Naive thymus-derived CD4-positive, alpha-beta T cell (primary cell): ENCODE measurements at places on chromosomes 3 and 15. TPM values are rescaled to one million over a fixed set of nuclear protein-coding genes. Genes with fewer than 3 reads are reported as not detected.
A peak's percentile ranks its signal among the peaks of the same experiment; 100 is the strongest.

DNA sequence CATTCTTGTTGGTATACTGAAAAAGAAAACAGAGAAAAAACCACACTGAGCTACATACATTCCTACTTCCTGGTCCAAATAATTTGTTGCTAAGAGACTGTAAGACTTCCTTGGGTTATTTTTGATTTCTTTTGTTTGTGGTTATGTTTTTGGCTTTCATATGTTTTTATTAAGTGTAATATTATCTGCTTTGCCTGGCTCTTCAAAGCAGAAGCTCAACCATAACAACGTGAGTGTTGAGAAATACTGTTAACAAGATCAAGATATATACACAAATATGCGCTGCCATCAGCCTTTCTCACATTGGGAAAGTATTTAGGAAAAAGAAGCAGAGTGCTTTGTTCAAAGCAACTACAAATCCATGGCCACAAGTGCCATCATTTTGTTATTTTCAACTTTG lies 556.2 kb upstream of the CBLB start:
- no peak for DNase-seq
- H3K27me3 ChIP-seq, result no peaks in the 10 kb centered on the region
- H3K4me3 ChIP-seq, result no peak overlapping the region
- H3K36me3 ChIP-seq, result no peaks in the 10 kb centered on the region

GRCh38 chr3:57082481-57082880 lies 22.0 kb downstream of the SPATA12 start:
- peaks cover 4% of the 10 kb centered on the region for H3K4me1 ChIP-seq
- DNase-seq, result no peak
- no peak overlapping the region for H3K4me3 ChIP-seq
- no peaks in the 10 kb centered on the region for H3K36me3 ChIP-seq

DNA sequence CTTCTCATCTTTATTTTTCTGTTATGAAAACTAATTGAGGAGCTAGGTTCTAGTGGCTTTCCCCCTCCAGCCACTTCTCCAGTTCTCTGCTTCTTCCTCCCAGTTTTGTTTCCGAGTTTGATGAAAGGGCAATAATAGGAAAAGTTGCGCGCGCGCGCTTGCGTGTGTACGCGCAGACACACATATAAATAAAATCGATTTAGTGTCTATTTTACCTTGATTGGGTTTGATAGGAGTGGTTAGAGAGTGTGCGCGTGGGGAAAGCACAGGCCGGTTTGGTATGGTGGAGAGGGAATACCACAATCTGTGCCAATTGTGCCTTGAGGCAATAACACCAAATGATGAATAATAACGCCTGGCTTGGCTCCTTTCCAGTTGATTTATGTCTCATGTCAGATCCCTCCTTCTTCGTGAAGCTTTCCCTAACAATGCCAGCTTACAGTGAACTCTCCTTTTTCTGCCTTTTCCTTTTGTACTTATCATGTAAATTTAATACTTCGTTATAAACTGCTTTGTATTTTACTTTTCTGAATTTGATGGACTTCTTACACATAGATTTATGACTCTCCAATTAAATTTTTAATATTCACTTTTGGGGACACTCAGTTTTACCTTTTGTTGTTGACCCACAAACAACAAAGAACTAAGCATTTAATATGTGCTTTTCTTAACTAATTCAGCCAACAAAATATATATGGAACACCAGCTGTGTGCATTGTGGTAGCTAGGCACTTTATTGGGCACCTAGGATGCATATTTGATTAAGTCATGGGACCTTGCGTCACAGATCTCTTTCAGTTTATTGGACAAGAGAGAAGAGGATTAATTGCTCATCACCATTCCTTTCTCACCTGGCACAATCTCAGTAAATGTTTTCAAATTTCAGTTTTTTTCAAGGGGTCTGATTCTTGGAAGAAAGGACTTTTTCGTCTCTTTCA lies 1.7 kb downstream of the TIPARP start:
- H3K27me3 ChIP-seq, result no peaks in the 10 kb centered on the region
- peak overlapping the region; percentile 93 for H3K4me3 ChIP-seq
- peak overlapping the region; percentile 85 for H3K27ac ChIP-seq
- DNase-seq, result peak; percentile 15
- H3K36me3 ChIP-seq, result no peaks in the 10 kb centered on the region

DNA sequence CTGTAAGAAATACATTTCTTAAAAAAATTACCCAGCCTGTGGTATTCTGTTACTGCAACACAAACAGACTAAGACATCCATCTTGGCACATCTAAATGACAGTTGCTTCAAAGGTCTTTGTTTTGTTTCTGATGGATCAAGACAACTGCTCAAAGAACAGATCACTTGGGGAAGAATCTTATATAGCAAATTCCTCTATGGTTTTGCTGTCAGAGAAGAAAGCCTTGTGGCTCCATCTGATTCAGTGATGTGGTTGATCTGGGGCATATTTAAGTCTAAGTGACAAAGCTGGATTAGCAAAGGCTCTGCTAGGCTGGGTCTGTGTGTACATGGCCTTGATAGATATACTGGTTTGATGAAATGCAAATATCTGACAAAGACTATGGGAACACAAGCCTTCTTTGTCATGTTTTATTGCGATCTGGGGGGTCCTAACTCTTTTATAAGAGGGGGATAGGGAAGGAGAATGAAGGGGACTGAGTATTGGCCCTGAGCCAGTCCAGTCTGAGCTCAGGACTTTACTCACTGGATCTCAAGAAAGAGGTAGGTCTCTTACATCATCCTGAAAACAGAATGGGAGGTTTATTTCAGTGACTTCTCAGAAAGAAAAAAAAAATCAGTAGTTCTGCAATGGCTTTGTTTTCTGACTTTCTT lies 14.3 kb upstream of the LIMD1 start:
- H3K4me1 ChIP-seq, result no peaks in the 10 kb centered on the region
- H3K27ac ChIP-seq, result no peak overlapping the region
- DNase-seq, result no peak

DNA sequence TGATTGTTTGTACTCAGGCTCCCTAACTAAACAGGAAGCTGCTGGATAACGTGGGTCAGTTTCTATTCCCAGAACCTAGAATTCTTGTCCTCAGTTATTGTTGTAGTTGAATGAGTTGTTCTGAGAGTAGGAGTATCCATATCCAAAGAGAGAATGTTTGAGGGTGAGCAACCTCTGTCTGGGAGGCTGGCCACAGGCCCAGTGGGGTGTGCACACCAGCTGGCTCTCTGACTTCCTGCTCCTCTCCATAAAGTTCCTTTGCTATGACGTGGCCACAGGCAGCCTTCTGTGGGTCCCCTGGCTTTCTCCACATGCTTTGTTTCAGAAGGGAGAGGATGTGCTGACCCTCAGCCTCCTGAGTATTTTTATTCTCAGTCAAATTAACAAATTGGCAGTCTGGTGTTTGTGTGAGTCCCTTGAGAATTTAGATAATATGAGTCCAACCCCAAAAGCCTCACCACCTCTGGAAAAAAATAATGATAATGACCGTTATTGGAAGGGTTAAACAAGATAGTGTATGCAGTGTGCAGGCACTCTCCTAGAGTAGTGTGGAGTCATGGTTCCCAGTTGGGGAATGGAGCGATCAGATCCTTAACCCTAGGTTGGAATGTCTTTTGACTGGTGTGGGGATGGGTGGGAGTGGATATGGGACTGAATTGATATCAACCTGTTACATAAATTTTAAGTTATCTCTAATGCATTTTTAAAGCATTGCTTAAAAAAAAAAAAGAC lies 47.6 kb upstream of the MED12L start:
- H3K4me3 ChIP-seq, result no peak overlapping the region
- no peaks in the 10 kb centered on the region for H3K36me3 ChIP-seq
- no peak for DNase-seq
- no peak overlapping the region for H3K27ac ChIP-seq
- H3K4me1 ChIP-seq, result no peaks in the 10 kb centered on the region

DNA sequence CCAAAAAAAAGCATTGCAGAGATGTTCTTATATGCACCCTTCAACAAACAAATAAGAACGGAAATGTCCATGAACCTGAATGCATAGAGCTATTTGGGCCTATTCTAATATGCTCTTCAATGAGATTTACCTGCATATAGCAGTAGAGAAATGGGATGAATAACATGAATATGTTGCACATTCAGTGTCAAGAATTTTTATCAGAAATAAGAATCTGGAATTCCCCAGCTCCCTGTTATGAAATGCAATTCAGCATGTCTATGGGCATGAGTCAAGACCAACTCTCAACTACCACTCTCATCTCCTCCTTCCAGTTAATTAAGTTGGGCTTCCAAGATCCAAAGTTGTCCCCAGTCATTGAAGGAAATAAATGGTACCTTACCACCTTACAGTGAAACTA lies 133.7 kb upstream of the ALCAM start:
- no peaks in the 10 kb centered on the region for H3K27me3 ChIP-seq
- no peak overlapping the region for H3K4me3 ChIP-seq
- no peaks in the 10 kb centered on the region for H3K4me1 ChIP-seq
- no peak for DNase-seq
- no peaks in the 10 kb centered on the region for H3K36me3 ChIP-seq

- H3K36me3 ChIP-seq, result no peaks in the 10 kb centered on the region
- H3K27ac ChIP-seq, result no peak overlapping the region
These were observed 24.0 kb downstream of the STX19 start for GRCh38 chr3:94004301-94004910.

- no peak overlapping the region for H3K4me3 ChIP-seq
- H3K27ac ChIP-seq, result no peak overlapping the region
- H3K4me1 ChIP-seq, result no peaks in the 10 kb centered on the region
- no peak for DNase-seq
These were observed 82.1 kb upstream of the FHIT start for GRCh38 chr3:61333192-61333961.

GRCh38 chr15:31267161-31268107 lies 59.2 kb upstream of the KLF13 start:
- peaks cover 48% of the 10 kb centered on the region for H3K4me1 ChIP-seq
- no peaks in the 10 kb centered on the region for H3K36me3 ChIP-seq
- H3K27ac ChIP-seq, result peak overlapping the region; percentile 56
- peak overlapping the region; percentile 24 for H3K4me3 ChIP-seq
- no peaks in the 10 kb centered on the region for H3K27me3 ChIP-seq

- H3K27me3 ChIP-seq, result no peaks in the 10 kb centered on the region
- no peak for DNase-seq
- no peak overlapping the region for H3K27ac ChIP-seq
- no peak overlapping the region for H3K4me3 ChIP-seq
These were observed 4.0 kb downstream of the ITGA11 start for GRCh38 chr15:68427963-68428362.

GRCh38 chr3:37458162-37459120 lies 284.1 kb upstream of the LRRFIP2 start:
- DNase-seq, result no peak
- no peak overlapping the region for H3K4me3 ChIP-seq
- H3K27me3 ChIP-seq, result no peaks in the 10 kb centered on the region
- H3K4me1 ChIP-seq, result no peaks in the 10 kb centered on the region

DNA sequence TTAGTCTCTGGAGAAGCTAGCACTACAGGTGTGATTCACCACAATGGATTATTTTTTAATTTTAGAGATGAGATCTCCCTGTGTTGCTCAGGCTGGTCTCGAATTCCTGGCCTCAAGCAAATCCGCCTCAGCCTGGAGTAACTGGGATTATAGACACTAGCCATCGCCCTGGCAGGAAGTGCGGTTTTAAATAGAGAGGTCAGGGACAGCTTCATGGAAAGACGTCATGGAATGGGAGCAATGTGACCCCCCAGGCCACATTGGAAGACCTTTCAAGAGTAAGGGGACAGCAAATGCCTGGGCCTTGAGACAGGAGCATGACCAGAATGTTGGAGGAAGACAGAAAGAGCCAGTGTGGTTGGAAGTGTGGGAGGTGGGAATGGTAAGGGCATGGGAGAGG lies 2.2 kb upstream of the ISG20 start:
- H3K36me3 ChIP-seq, result no peaks in the 10 kb centered on the region
- peak overlapping the region; percentile 99 for H3K27ac ChIP-seq
- H3K27me3 ChIP-seq, result no peaks in the 10 kb centered on the region
- peak overlapping the region; percentile 59 for H3K4me3 ChIP-seq
- H3K4me1 ChIP-seq, result peaks cover 71% of the 10 kb centered on the region
- no peak for DNase-seq

GRCh38 chr3:176978441-176978840 lies 218.8 kb downstream of the TBL1XR1 start:
- DNase-seq, result no peak
- no peak overlapping the region for H3K27ac ChIP-seq
- no peaks in the 10 kb centered on the region for H3K4me1 ChIP-seq
- H3K27me3 ChIP-seq, result no peaks in the 10 kb centered on the region
- H3K36me3 ChIP-seq, result no peaks in the 10 kb centered on the region

DNA sequence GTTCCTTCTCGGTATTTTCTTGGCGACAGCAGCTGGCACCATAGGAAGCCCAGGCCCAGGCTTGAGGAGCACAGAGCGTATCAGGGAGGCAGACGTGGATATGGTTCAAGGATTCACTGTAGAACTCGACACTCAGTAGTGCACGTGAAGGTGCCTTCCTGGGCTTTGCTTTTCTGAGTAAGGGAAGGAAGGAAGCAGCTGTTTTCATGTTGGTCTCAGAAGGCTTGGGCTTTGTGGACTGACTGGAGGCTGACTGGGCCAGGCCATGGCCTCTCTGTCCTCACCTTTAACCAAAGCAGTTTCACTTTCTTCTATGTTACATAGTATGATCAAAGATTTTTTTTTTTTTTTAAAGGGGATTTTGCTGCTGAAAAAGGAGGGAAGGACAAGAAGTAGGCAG lies 6.9 kb upstream of the GHRL start:
- no peak overlapping the region for H3K4me3 ChIP-seq
- no peaks in the 10 kb centered on the region for H3K27me3 ChIP-seq
- no peak for DNase-seq
- H3K36me3 ChIP-seq, result peaks cover 69% of the 10 kb centered on the region
- no peaks in the 10 kb centered on the region for H3K4me1 ChIP-seq
- H3K27ac ChIP-seq, result no peak overlapping the region

GRCh38 chr3:175005881-175006280 lies 146.7 kb downstream of the NAALADL2 start:
- no peaks in the 10 kb centered on the region for H3K36me3 ChIP-seq
- H3K4me1 ChIP-seq, result no peaks in the 10 kb centered on the region
- DNase-seq, result no peak
- H3K27ac ChIP-seq, result no peak overlapping the region

DNA sequence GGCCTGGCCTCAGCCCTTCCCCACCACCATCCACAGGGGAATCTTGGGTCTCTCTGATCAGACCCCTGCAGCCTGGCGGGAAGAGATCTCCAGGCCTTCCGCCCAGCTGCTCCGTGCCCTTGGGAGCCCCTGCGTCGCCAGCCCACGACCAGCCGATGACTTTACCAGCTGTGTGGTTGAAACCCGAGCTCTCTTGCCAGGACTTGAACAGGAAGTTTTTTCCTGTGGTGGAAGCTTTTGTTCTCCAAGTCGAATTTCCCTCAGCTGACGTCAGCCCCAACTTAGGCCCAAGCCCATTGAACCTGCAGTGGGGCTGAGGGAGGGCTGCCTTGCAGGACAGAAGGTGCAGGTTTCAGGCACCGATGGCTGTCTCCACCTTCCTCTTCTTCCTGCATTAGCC lies 51.7 kb upstream of the SMAD3 start:
- H3K36me3 ChIP-seq, result no peaks in the 10 kb centered on the region
- no peaks in the 10 kb centered on the region for H3K4me1 ChIP-seq
- no peak for DNase-seq
- H3K27me3 ChIP-seq, result no peaks in the 10 kb centered on the region
- H3K4me3 ChIP-seq, result no peak overlapping the region

- H3K4me1 ChIP-seq, result no peaks in the 10 kb centered on the region
- H3K27me3 ChIP-seq, result no peaks in the 10 kb centered on the region
- no peak for DNase-seq
These were observed 61.7 kb downstream of the LDHAL6B start for GRCh38 chr15:59268168-59268851.

ARL6 gene
- polyA plus RNA-seq, result 3.5 TPM

ANKUB1 gene
- not detected for polyA plus RNA-seq

RHOV gene
- not detected for polyA plus RNA-seq

FETUB gene
- not detected for polyA plus RNA-seq

MAN2C1 gene
- 44.9 TPM for polyA plus RNA-seq
